AG10803 (cell line): ENCODE measurements at places on chromosomes 3 and 15.

- no peak for DNase-seq
These were observed 352.1 kb upstream of the CFAP20DC start for GRCh38 chr3:59401924-59402323.

GRCh38 chr3:100523050-100523760, 30.8 kb downstream of the TMEM45A start:
- DNase-seq: no peak

- no peak for DNase-seq
These were observed 645.4 kb downstream of the ZBBX start for GRCh38 chr3:166734734-166735133.

DNA sequence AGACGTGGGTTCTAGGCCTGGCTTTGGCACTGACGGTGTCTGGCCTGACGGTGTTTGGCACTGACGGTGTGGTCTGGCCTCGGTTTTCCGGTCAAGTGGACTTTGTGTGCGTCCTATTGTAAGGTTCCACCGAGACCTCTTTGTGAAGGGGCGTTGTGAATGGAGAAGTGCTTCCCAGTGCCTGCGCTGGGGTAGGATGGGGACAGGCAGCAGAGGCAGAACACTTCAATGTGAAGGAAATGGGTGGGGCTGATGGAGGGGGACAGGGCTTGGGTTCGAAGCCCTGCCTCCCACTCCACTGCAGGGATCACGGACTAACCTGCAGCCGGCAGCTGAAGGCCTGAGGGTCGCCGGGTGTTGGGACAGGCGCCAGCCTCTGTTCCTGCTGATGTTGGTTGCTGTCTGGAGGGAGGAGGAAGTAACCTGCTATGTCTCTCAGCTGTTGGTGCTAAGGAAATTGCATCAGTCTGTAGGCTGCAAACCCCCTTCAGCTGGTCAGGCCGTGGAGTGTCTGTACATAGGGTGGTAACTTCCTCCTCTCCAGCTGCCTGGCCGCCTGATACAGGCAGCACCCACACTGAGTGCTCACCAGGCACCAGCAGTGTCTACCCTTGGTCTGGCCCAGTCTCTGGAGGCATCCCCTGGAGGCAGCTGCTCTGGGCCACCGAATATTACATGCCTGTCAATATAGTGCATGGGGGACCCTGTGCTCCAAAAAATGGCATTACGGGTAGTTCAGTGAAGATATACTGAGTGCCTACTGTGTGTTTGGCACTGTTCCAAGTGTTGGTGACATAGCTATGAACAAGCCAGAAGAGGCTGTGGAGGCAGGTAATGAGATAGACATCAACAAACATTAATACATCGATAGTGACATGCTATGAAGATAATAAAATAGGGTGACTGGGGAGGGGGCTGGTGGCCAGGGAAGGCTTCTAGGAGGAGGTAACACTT, 1.1 kb downstream of the TM6SF1 start:
- DNase-seq: peak; percentile 41

GRCh38 chr15:83512459-83512858, 65.3 kb downstream of the SH3GL3 start:
- DNase-seq: no peak

DNA sequence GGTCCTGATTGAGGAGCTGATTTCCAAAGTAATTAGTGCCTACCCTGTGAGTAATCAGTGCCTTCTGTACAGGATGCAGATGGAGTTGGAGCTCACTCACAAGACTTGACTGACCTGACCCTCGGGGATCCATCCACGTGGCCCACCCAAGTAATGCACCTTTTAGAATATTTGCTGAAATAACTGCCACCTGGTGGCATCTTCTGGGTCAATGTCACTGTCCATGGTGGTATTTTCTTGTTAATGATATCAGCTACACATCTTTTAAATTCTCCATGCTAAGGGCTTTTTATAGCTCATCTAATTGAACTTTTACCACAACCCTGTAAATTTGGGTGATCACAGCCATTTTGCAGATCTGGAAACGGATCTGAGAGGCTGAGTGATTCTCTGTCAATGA, 74.3 kb upstream of the ANKRD34C start:
- no peak for DNase-seq

- no peak for DNase-seq
These were observed 331.9 kb downstream of the ULK4 start for GRCh38 chr3:41629986-41630385.

- DNase-seq: no peak
These were observed 99.9 kb downstream of the ADAMTS17 start for GRCh38 chr15:100241572-100242482.

- DNase-seq: peak; percentile 90
These were observed at the start of gene PRICKLE2 for GRCh38 chr3:64224826-64225610. PRICKLE2 (minus strand) TSS chr3:64225466; CDS start chr3:64198927, 26,539 bp downstream.
